ENCODE measurements at places on chromosomes 12 and 14.

- DNase-seq = no peak
Measured at GRCh38 chr12:93484315-93484981, 17.1 kb downstream of the MRPL42 start.

DNA sequence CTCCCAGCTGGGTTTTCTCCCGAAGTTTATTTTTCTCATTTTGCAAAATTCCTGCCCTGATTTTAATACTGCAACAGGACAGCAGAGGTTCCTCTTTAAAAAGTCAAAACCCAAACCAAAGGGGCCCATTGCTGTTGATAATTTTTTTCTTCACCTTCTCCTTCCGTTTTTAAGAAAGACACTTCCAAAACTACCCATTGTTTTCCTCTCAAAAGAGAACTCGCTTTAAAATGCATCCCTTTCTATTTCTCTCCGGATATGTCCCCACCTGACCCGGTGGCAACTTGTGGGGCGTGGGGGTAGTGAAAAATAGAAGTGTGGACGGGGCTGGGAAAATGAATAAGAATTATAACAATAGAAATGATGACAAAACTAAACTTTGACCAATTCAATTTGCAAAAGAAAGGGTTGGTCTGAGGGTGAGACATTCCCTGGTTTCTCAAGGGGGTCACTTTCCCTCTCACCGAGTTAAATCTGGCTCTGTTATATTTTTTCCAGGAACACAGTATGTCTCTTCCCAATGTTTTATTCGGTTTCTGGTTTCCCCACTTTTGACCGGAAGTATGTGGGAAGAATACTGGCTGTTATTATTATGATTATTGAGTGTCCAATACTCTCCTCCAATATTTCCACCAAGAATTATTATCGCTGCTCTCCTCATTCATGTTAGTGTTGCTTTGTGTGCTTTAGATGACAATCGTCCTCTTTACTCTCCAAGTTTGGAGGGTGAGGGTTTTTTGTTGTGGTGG lies 4.1 kb upstream of the TBX5 start:
- no peak for DNase-seq

- no peak for DNase-seq
Measured at GRCh38 chr12:14850929-14851663, 7.8 kb upstream of the ART4 start.

DNA sequence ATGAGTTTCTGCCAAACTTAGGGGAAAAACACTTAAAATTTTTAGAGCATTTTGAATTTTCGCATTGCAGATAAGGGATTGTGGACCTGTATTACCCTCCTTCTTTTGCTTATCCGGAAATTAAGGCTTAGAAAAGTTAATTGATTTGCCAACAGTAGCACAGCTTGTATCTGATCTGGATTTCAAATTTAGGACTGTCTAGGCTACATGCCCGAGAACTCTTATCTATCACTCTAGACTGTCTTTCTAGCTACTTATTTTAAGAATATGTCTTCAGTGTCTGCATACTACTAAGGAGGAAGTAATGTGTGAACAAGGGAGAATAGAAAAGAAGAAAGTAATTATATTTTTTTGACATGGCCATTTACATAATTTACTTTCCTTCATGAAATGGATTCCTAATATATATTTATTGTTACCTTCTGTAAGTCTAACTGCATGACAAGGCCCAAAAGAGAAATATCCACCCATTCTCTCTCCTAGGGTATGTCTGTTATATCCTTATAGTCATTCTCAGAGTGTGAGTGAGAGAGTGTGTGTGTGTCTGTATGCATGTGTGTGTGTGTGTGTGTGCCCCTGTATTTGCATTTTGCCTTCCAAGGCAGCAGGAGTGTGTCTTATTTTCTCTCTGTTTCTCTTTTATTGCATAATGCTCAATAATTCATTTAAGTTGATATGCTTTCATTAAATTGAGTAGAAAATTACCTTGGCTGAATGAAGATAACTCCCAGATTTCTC lies 132.1 kb downstream of the SLC5A8 start:
- no peak for DNase-seq

- no peak for DNase-seq
Measured at GRCh38 chr14:106187216-106187615, 660.8 kb downstream of the TMEM121 start.
